Natural killer cell (primary cell): ENCODE measurements at places on chromosomes 3 and 15.
A peak's percentile ranks its signal among the peaks of the same experiment; 100 is the strongest.

DNA sequence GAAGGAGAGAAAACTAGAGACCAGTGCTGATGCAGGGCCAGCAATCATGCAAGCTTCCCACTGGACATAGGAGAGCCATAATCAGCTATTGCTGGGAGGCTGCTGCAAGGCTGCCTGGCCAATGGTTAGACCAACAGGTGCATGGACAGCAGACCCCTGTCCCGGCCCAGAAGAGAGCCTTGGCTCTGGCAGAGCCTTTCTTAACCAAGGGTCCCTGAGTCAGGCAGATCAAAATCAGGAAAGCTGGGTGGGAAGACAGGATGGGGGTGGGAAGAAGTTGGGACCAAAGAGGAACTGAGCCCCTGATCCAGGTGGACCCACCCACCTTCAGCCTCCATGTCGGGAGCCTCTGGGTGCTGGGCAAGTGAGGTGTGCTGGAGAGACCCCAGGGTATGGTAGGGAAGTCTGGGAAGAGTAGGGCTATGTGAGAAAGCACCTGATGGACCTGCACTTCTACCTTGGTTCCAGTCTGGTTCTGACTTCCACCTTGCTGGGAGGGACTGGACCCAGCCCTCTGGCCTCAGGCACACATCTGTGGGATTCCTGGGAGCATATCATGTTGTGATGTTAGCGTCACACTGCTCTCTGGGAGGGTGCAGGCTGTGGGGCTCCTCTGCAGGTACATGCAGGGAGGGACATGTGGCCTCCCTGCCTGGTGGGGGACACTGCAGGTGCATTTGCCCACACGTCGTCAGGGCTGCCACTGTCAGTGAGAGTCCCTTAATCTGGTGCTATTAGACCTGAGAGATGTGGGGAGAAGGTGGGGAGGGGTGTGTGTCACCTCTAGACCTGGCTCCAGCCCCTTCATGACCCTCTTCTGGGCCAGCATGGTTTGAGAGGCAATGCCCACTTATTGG lies 24.7 kb downstream of the KY start:
- no peak for DNase-seq

DNA sequence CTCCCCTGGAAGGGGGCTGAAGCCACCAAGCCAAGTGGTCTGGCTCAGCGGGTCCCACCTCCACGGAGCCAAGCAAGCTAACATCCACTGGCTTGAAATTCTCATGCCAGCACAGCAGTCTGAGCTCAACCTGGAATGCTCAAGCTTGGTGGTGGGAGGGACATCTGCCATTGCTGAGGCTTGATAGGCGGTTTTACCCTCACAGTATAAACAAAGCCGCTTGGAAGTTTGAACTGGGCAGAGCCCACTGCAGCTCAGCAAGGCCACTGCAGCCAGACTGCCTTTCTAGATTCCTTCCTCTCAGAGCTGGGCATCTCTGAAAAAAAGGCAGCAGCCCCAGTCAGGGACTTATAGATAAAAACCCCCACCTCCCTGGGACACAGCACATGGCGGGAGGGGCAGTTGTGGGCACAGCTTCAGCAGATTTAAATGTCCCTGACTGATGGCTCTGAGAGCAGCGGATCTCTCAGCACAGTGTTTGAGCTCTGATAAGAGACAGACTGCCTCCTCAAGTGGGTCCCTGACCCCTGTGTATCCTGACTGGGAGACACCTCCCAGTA lies 23.2 kb upstream of the IGSF10 start:
- DNase-seq: no peak

DNA sequence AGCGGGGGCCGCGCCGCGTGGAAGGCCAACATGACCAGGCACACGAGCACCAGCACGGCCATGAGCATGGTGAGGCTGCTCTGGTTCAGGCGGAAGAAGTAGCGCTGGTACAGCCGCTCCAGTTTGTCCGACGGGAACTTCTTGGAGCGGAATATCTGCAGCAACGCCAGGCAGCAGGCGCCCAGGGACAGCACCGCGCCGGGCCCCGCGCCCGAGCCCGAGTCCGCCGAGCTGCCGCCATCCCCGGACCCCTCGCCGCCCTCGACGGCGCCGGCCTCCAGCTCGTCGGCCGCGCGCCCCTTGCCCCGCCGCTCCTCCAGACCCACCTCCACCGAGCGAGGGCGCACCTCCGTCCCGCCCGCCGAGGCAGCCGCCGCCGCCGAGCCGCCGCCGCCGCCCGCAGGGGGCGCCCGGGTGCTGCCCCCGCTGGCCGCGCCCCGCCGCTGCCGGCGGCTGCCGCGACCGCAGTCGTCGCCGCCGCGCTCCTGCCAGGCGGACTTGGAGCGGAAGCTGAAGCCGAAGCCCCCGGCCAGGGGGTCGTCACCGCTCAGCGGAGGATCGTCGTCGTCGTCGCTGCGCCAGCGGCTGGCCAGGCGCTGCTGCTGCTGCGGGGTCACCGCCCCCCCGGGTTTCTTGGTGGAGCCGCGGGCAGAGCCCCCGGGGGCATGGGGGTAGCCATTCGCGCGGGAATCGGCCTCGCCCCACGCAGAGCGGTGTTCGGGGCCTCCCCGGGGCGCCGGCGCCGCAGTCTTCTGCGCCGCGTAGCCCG lies 957 bp downstream of the ADCY5 start:
- DNase-seq: peak; percentile 35

DNA sequence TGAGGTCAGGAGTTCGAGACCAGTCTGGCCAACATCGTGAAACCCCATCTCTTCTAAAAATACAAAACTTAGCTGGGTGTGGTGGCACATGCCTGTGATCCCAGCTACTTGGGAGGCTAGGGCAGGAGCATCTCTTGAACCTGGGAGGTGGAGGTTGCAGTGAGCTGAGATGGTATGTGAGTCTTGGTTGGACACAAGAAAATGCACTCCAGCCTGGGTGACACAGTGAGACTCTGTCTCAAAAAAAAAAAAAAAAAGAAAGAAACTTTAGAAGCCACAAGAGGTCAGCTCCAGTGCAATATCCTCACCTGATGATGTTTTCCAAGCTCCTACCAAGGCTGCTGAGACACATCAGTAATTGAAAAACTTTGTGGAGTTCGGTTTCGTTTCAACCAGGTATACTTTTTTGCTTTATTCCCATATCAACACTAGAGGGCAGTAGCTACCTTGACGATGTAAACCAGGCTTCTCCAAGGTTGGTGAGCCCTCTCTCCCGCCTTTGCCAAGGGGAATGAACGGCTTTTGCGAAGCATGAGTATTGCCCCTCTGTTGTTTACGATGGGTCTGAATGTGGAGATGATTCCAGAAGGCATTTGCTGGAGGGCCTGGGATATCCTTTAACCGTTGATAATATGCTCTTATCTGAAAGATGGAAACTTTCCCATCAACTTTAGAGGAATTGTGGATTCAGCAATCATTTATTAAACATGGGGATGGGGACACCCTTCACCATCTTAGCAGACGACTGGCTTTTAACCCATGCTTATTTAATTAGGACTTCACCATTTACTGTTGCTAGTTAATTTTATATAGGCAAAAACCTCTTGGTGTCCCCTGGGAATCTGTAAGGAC lies 202.8 kb downstream of the SV2B start:
- DNase-seq: peak; percentile 78

DNA sequence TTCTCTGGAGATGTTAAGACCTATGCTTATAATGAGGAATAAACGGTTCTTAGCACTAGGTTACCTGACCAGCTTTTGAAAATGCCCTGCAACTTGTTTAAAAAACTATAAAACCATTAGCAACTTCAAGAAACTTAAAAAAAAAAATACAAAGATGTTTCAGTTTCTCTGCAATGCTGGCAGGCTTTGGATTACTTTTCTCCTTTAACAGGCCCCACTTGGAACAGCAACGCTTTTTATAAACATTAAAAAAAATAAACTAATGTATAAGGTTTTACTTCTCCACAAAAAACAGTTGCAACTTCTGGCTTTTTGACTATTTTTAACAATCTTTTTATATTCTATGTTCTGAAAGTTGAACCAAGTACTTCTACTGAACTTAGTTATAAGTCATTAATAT lies 1006.7 kb downstream of the ROBO1 start:
- no peak for DNase-seq

DNA sequence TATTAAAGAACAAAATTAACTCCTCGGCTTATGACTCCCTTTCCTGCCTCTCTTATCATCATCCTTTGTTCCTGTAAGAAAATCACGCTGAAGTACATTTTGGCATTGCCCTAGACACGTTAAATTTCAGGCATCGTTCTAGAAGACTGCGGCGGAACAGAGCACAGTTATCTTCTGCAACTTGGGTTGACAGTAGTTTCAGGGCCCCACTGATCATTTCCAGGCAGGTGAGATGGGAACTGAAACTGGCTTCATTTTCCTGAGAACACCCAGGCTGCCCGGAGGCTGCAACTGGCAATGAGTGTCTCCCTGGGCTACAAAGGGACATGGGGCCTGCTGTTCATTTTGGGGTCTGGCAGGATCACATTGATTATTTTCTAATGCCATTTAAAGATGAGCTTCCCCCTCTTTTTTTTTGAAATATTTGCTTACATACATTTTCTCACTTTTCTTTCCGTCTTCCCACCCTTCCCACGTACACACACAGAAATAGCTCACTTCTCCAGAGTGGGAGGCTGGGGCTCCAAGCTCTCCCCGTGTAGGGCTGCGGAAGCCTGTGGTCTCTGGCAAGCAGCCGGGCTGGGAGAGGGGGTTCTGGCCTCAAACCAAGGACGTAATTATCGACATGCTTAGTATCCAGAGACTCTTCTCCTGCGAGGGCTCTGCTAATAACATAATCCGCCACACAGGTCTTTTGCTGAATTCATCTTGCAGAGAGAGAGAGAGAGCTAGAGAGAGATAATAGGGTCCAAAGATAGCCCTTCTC lies 267.4 kb downstream of the ABHD5 start:
- DNase-seq: no peak

GRCh38 chr15:23801881-23802280 lies 114.8 kb upstream of the NDN start:
- no peak for DNase-seq

- no peak for DNase-seq
These were observed 117.3 kb upstream of the FLNB start for GRCh38 chr3:57890874-57891273.

GRCh38 chr15:69593488-69593887 lies 140.9 kb downstream of the RPLP1 start:
- no peak for DNase-seq

- no peak for DNase-seq
These were observed 50.3 kb downstream of the PSMD6 start for GRCh38 chr3:63972987-63973386.

- no peak for DNase-seq
These were observed 1267.6 kb downstream of the OTOL1 start for GRCh38 chr3:162764051-162764807.

DNA sequence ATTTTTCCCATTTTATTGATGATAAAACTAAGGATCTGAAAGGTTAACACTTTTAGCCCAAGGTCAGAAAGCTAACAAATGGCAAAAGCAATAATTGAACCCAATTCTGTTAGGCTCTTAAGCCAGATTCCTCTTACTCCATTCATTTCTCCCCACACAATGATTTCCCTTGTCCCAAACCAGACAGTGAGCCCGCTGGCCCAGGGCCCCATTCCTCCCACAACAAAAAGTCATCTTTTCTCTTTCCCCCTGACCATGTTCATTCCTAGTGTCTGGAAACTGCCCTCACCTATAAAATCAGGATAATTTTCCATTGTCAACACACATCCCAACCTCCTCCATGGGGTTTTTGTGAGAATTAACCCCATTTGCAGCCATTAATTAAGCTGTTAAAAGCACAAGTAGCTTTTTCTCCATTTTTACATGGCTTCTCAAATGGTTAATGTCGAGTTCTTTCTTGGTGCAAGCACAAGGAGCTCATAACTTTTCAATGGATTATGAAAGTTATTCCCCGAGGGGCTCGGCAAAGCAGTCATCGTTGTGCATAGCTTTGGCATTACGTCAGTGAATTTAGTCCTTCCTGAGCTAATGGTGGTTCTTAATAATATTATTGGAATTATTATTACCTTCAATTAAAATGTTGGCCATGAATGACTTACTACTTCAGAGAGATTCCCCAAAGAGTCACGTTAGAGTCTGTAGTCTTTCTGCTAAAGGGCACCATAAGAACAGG lies 151.0 kb upstream of the WNT5A start:
- no peak for DNase-seq

DNA sequence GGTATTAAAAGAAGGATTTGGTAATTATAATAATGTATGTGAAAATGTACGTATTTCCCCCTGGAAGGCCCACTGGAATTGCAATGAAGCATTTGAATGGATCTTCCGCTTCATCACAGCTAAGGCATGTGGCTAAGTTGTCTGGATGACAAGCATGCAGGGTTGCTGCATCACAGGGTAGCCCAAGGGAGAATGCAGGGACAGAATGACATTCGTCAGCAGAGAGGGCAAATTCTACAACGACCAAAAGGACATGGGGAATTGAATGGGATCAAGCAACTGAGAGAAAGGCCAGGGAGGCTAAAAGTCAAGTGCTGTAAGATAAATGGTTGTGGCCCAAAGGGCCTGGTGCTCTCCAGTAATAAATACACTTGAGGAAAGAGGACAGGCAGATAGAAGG lies 95.4 kb downstream of the ISL2 start:
- DNase-seq: no peak

- no peak for DNase-seq
These were observed 444.9 kb upstream of the THBS1 start for GRCh38 chr15:39135989-39136388.

- no peak for DNase-seq
These were observed 52.9 kb downstream of the RYK start for GRCh38 chr3:134197681-134198261.

DNA sequence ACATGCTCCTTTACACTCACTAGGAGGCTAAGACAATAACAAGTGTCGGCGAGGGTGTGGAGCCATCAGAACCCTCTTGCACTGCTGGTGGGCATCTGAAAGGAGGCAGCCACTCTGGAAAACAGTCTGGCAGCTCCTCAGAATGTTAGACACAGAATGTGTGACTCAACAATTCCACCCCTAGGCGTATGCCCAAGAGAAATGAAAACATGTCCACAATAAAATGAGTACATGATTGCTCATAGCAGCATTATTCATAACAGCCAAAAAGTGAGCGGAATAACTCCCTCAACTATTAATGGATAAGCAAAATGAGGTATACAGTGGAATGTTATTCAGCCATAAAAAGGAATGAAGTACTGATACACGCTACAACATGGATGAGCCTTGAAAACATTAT lies 57.8 kb downstream of the WNT7A start:
- no peak for DNase-seq

GRCh38 chr3:24810881-24811280 lies 316.2 kb upstream of the THRB start:
- DNase-seq: no peak

GRCh38 chr3:108190346-108190745 lies 31.9 kb downstream of the IFT57 start:
- DNase-seq: no peak

DNA sequence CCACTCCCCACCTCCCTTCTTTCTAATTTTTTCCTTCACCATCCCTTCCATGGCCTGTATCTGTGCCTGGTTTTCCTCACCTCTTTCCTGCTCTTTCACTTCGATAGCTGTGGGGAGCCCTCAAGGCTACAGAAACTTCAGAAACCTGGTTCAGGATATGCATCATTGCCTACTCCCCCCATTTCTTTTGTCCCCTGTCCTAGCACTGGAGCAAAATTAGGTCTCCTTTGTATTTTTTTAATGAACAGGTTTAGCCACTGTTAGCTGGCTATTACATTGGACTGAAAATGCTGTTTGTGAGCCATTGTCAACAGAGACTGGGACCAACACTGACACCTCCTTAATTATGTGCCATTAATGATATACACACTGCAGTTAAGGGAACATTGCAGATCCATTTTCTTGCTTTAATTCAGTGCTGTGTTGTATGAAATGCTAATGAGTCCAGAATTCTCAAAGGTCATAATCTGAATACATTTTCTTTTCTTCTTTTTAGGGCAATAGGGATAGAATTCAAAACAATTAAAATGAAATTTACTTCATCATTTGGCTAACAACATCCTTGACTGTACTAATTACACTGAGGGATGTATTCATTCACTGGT lies 138.6 kb downstream of the PDCD6IP start:
- no peak for DNase-seq

GRCh38 chr3:107985496-107985895 lies 105.3 kb downstream of the CD47 start:
- DNase-seq: peak; percentile 46
